ENCODE measurements at places on chromosomes 4 and X. TPM values are rescaled to one million over a fixed set of nuclear protein-coding genes. Genes with fewer than 3 reads are reported as not detected.

DNA sequence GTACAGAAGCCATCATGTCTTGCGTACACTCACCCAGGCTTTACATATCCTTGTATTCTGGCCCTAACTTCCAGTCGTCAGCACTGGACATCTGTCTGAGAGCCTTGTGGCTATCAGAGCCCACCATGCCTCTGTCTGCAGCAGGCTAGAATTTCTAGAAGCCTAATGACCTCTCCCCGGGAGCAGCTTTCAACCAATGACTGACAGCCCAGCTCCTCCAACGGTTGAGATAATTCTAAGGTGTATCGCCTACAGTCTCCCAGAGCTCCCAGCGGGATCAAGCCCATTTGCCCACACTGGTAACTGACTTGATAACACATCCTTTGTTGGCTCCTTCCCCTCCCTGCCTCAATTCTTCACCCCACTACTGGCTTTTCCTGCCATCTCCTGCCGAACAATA lies 562.8 kb downstream of the BCOR start:
- H3K36me3 ChIP-seq = no peaks in the 10 kb centered on the region
- no peak for DNase-seq
- no peak overlapping the region for H3K4me3 ChIP-seq
- no peak overlapping the region for H3K27ac ChIP-seq
- no peaks in the 10 kb centered on the region for H3K4me1 ChIP-seq

DNA sequence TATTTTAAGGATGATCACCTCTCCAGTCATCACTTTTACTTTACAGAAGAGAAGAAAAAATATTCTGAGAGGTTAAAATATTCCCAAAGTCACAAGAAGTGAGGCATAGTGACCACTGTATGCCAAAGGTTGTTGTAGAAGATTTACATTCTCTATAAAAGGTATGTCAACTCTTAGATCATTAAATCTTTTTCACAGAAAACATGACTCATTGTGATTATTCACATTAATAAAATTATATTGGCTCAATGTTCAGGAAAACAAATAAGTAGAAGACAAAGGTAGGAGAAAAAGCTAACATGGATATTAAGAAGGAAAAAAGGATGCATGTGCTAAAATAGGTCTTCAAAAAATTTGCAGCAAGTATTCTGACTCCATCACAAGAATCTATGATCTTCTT lies 82.0 kb downstream of the ADAMTS3 start:
- no peaks in the 10 kb centered on the region for H3K27me3 ChIP-seq
- no peak for DNase-seq
- H3K4me3 ChIP-seq = no peak overlapping the region

DNA sequence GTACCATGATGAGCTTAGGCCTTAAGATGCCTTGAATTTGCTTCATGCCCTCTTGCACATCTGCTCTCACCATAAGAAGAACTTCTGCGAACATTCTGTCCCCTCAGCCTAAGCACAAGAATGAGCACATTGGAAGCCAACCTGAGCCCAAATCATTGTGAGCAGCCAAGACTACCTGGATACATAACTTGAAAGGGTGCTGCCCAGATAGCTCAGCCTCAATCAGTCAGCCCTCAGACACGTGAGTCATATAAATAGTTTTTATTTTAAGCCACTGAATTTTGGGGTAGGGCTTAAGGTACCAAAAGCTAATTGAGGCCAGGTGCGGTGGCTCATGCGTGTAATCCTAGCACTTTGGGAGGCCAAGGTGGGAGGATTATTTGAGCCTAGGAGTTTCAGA lies 27.5 kb upstream of the BBS12 start:
- H3K4me3 ChIP-seq = no peak overlapping the region
- H3K36me3 ChIP-seq = no peaks in the 10 kb centered on the region
- DNase-seq = no peak
- no peaks in the 10 kb centered on the region for H3K27me3 ChIP-seq
- H3K4me1 ChIP-seq = 0 out of 2 replicates have a peak, but pooled peaks cover 3% of the 10 kb centered on the region
- H3K27ac ChIP-seq = no peak overlapping the region

- H3K4me1 ChIP-seq = peaks cover 7% of the 10 kb centered on the region
These were observed 460.3 kb downstream of the SPRY1 start for GRCh38 chr4:123856689-123857545.

- DNase-seq = no peak
- no peak overlapping the region for H3K27ac ChIP-seq
- no peaks in the 10 kb centered on the region for H3K27me3 ChIP-seq
- H3K36me3 ChIP-seq = no peaks in the 10 kb centered on the region
- H3K4me3 ChIP-seq = no peak overlapping the region
These were observed 145.7 kb upstream of the ESX1 start for GRCh38 chrX:104400387-104400786.

DNA sequence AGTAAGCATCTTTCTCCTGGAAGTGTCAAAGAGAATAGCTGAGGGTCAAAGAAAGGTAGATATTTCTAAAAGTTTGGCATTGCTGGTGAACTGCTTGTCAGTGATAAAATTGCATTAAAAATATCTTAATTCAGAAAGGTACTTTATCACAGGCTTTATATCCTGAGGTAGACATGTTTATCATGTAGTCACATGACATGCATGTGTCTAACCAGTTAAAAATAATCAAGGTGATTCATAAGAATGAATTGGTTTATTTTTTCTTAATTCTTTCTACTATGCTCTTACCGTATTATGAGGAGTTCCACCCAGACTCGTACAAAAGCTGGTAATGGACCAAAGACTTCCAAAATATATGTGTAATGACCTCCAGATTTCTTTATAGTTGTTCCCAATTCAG lies 6.1 kb downstream of the SLC7A11 start:
- H3K27me3 ChIP-seq = no peaks in the 10 kb centered on the region
- H3K27ac ChIP-seq = peak overlapping the region; percentile 47
- H3K4me3 ChIP-seq = no peak overlapping the region
- H3K4me1 ChIP-seq = peaks cover 23% of the 10 kb centered on the region
- DNase-seq = no peak

GRCh38 chrX:135520553-135521404 lies at the start of gene INTS6L:
TSS of gene INTS6L (plus strand) at chrX:135520660. CDS start at chrX:135520993, 333 bp downstream.
- no peaks in the 10 kb centered on the region for H3K36me3 ChIP-seq
- peaks cover 6% of the 10 kb centered on the region for H3K4me1 ChIP-seq
- DNase-seq = peak; percentile 89
- H3K27ac ChIP-seq = no peak within 1 kb of the TSS
- no peaks in the 10 kb centered on the region for H3K27me3 ChIP-seq

TRIM2 gene
- polyA plus RNA-seq = 20.1 TPM

FBXW7 gene
- 22.0 TPM for polyA plus RNA-seq

GAB3 gene
- 0.89 TPM for polyA plus RNA-seq

PPP1R2C gene
- polyA plus RNA-seq = not detected

TMPRSS11D gene
- not detected for polyA plus RNA-seq

MTNR1A gene
- 0.32 TPM for polyA plus RNA-seq

PHEX gene
- 0.07 TPM for polyA plus RNA-seq
